Nucleus accumbens (tissue), 56 donors: ENCODE measurements at places on chromosomes 11 and 22.

- no peak for DNase-seq
Observed at GRCh38 chr11:29272019-29272654, 744.7 kb downstream of the KCNA4 start.

DNA sequence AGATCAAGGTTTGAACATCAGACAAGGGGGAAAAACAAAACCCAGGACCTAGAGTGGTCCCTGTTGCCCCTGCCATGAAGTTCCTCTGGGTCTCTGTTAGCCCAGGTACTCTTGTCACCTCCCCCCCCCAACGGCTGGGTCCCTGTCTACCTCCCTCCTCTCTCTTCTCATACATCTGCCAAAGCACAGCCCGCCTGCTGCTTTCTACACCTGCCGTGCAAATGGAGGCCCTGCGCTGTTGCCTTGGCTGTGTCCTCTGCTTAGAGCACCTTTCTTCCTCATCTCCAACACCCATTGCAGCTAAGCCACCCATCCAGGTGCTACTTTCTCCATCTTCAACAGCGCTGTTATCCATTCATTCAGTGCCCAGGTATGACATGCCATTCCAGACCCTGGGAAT, 99.2 kb downstream of the TP53I11 start:
- no peak for DNase-seq

- no peak for DNase-seq
Observed at GRCh38 chr11:111570796-111571195, 30.3 kb downstream of the LAYN start.

DNA sequence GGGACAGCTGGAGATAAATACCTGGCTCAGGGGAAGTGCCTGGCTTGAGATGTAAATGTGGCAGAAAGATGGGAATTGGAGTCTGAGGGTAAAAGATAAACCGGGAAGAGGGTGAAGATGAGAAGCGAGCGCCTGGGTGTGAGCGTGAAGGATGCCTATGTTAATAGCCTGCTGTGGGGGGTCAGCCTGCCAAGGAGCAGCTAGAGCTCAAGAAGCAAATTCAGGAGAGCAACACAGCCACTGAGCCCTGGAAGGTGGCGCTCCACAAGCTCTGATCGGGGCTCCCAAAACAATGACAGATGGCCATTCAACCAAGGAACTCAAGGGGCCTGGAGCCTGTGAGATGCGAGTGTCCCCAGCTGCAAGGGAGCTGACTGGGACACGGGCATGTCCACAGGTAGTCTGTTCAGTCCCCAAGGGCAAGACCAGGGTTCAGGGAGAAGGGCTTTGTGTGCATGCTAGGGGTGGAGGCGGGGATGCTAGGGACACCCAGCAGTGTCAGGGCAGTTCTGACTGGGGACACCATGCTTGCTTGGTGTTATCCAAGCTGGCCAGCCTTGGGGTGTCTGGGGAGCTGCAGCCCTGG, 2.8 kb downstream of the GSC2 start:
- no peak for DNase-seq

GRCh38 chr11:73121692-73122091, 20.4 kb downstream of the FCHSD2 start:
- no peak for DNase-seq

GRCh38 chr22:39463931-39464390, 7.1 kb downstream of the MGAT3 start:
- DNase-seq: peak; percentile 36

DNA sequence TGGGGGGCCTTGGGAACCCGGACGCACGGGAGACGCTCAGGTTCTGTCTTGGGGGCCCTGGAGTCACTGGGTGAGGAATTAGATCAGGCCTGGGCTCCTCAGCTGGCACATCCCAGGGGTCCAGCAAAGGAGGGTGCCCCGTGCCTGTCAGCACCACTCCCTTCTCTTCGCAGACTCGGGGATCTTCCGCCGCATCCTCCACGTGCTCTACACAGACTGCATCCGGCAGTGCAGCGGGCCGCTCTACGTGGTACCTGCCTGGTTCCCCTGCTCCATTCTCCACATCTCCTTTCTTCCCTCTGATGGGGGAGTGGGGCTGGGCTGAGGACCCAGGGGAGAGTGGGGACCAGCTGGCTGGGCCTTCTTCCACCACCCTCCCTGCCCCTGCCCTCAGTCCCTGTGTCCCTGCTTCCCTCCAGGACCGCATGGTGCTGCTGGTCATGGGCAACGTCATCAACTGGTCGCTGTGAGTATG, 6.7 kb upstream of the TAGLN start:
- no peak for DNase-seq

DNA sequence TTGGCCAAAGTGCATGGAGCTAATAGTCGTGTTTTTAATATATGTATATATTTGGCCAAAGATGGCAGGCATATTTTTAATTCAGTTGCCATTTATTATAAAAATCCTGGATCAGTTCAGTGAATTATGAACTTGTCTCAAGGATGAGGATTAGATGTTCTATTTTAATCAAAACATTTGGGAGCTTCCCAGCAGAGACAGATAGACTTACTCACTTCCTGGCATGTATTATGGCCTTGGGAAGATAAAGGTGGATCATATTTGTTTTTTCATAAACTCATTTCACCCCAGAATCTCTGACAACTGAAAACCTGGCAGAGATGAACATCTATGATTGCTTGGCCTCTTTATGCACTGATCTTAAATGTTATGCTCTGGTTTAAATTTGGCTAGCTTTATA, 148.8 kb downstream of the NCAM1 start:
- DNase-seq: no peak

DNA sequence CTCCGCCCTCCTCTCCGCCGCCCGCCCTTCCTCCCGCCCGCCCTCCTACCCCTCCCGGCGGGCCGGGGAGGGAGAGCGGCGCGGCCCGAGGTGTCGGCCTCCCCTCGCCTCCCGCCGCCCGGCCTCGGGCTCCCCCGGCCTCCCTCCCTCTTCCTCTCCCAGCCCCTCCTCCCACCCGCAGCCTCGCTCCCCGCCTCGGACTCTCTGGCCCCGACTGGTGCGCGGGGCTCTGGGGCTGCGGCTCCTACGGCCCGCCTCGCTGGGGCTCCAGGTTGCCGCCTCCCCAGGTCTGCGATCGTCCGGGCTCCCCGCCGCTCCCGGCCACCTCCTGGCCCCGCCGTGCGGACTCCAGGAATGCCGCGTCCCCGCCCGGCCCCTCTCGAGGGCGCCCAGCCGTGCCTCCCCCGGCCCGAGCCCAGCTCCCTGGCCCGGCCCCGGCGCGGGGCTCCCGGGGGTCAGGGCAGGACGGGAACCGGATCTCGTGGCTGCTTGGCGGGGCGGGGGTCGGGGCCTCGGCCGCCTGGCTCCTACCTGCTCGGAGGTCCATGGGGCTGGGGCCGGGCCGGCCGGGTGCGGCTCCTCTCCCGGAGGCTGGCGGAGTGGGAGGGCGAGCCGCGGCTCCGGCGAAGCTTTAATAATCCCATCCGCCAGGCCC, at the start of gene CLCF1:
Gene CLCF1 (minus strand): TSS at position 606 of the 655 bp plus-strand sequence. CDS start 59 bp downstream, at position 547.
- no peak for DNase-seq

DNA sequence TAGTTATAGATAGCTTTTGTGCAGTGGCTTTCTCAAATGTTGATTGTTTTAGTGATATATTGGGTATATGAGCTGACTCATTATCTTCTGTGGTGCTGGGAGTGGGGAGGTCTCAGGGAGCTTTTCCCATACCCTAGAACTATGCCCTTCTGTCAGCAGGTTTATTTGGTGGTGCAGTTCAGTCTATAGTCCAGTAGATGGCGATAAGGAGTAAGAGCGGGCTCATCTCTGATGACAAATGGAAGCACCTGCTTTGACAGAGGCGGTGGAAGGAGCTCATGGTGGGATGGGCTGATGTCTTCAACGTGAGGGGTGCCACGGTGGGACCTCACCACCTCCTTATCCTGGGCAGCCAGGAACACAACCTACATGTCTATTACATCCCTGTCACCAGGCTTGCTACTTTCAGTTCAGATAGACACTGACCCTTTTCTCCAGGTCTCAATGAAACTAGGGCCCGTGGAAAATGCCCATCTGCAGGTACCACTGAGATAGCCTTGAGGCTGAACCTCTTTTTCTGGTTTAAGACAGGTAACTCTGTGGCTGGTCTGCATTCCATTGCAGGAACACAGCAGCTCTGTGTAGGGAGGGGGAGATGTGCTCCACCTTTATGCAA, 13.0 kb upstream of the OR6A2 start:
- no peak for DNase-seq

- DNase-seq: no peak
Observed at GRCh38 chr11:14611939-14612338, 31.7 kb upstream of the PDE3B start.

- DNase-seq: no peak
Observed at GRCh38 chr22:19121631-19122142, 525 bp downstream of the DGCR2 start.

- DNase-seq: no peak
Observed at GRCh38 chr11:116473790-116474346, 298.9 kb downstream of the BUD13 start.

DNA sequence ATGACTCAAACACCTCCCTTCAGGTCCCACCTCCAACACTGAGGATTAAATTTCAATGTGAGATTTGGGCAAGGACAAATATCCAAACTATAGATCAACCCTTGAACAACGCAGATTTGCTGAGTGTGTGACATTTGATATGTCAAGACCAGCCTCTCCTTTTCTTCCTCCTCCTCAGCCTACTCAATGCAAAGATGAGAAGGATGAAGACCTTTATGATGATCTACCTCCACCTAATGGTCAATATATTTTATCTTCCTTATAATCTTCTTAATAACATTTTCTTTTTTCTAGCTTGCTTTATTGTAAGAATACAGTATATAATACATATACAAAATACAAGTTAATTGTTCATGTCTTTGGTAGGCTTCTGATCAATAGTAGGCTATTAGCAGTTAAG, 67.5 kb upstream of the MPPED2 start:
- DNase-seq: no peak

DNA sequence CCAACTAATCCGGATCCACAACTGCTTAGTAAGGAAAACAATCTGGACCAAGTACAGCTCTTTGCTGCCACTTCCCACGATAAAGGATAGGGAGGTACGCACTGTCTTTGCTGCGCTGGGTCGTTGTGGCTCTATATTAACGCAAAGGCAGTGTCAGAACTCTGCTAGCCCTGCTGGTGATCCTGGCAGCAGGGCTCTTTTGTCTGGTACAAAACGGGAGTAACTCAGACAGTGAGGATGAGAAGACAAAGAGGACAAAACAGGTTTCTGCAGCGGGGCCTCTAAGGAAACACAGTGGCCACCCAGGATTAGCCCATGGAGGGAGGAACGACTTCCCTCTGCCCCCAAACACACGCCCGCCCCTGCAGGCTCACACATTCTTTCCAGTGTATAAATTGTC, 26.1 kb downstream of the GAL start:
- DNase-seq: no peak

DNA sequence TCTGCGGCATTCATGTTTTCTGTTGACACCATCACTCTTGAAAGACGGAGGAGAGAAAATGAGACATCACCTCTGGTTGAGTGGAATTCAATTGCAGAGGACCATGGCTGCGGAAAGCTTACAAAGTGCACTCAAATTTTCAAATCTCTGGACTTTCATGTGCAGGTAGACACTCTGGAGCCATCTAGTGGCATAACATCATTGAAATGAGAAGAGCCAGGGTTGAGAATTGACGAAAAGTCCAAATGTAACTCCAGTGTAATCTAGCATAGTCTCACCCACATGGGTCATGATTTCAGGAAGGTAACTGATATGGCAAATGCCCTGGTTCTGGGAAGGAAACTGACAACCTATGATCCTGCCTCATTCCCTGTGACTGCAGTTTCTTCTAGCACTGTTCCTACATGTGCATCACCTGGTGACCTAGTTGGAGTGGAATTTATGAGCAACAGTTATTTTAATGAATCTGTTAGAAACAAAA, 687.8 kb downstream of the KCNA4 start:
- no peak for DNase-seq

- DNase-seq: no peak
Observed at GRCh38 chr11:76302996-76303395, 77.9 kb downstream of the THAP12 start.

DNA sequence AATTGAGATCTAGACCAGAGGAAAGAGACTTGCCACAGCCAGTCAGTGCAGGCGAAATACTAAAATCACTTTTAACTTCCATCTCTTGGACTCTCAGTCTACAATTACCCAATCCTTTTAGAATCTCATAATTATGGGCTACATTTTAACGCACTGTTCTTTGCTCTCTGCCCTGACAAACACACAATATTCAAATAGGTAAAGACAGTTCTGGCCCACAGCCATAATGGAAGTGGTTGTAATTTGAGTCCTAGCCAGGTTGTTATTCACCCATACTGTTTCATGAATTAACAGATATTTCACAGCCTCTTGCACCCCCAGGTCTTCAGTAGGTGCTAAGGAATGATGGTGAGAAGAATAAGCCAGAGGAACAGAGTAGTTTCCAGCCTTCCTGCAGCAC, 830 bp downstream of the C11orf97 start:
- DNase-seq: no peak

DNA sequence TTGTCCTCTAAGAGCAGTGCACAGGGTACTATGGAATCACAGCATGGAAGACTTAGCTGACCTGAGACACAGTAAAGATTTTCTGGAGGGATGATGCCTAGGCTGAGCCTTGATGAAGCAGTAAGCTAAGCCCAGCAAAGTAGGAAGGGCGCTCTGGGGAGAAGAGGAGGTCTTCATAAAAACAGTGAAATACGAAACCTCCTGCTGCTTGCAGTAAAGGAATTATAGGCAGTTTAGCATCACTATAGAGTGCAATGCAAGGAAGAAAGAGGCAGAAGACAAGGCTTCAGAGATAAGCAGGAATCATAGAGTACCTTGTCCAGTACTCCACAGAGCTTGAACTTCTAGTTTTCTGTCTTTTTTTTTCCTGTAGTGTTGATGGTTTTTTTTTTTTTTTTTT, 555.7 kb upstream of the CADM1 start:
- no peak for DNase-seq

- DNase-seq: no peak
Observed at GRCh38 chr22:20918663-20919218, 1.5 kb downstream of the CRKL start.

- no peak for DNase-seq
Observed at GRCh38 chr11:32152216-32152615, 61.3 kb downstream of the RCN1 start.

DNA sequence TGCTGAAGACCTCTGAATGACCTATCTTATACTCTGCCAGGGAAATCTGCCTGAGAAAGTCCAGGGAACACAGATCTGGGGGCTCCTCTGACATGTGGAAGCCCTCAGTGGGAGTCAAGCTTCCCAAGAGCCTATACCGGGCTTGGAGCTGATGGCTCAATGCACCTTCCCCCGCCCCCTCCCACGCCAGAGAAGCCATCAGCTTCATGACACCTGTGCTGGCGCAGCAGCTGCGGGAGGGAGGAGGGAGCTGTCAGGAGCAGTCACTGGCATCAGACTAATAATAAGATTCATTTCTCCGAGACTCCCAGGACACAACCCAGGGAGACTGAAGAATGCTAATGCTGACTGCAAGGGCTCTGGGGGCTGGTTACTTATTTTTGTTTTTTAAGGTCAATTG, 47.8 kb downstream of the SPATA19 start:
- no peak for DNase-seq

GRCh38 chr22:18000441-18001039, 23.8 kb downstream of the MICAL3 start:
- no peak for DNase-seq

- peak; percentile 82 for DNase-seq
Observed at GRCh38 chr11:65498977-65499712, at the start of gene MALAT1. Gene MALAT1 (plus strand): TSS chr11:65499045.

- DNase-seq: no peak
Observed at GRCh38 chr11:93528252-93528651, 14.9 kb downstream of the SMCO4 start.
